ENCODE measurements at places on chromosomes 12 and 14. TPM values are rescaled to one million over a fixed set of nuclear protein-coding genes. Genes with fewer than 3 reads are reported as not detected.

GNB3 gene
- not detected for total RNA-seq

SLC6A15 gene
- 0.97 TPM for total RNA-seq

ETV6 gene
- total RNA-seq, result 45.5 TPM

SAMD15 gene
- under 0.01 TPM for total RNA-seq

LHX5 gene
- total RNA-seq, result not detected

STYK1 gene
- total RNA-seq, result 2.1 TPM

ZDHHC22 gene
- total RNA-seq, result not detected

PRB2 gene
- not detected for total RNA-seq

NOS1 gene
- total RNA-seq, result 1.1 TPM

PLEKHG3 gene
- 178 TPM for total RNA-seq

- DNase-seq, result peak; percentile 12
Measured at GRCh38 chr12:49881415-49882247, 22.1 kb downstream of the FAIM2 start.

DNA sequence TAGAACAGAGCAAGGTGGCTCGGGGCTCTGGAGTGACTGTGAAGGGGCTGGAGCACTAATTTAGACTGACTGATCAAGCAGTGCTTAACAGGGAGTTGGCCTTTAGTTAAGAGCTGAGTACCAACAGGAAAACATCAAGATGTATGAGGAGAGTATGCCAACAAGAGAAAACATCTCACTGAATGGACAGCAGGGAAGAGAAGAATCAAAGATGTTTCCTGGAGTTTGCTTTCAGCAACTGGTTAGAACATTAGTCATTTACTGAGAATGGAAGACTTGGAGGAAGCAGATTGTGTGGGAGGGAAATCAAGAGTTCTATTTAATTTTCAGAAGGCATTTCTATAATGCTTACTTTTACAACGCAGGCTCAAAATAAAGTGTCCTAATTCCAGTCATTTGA is 259.3 kb downstream of the ADAMTS20 start:
- DNase-seq, result no peak

DNA sequence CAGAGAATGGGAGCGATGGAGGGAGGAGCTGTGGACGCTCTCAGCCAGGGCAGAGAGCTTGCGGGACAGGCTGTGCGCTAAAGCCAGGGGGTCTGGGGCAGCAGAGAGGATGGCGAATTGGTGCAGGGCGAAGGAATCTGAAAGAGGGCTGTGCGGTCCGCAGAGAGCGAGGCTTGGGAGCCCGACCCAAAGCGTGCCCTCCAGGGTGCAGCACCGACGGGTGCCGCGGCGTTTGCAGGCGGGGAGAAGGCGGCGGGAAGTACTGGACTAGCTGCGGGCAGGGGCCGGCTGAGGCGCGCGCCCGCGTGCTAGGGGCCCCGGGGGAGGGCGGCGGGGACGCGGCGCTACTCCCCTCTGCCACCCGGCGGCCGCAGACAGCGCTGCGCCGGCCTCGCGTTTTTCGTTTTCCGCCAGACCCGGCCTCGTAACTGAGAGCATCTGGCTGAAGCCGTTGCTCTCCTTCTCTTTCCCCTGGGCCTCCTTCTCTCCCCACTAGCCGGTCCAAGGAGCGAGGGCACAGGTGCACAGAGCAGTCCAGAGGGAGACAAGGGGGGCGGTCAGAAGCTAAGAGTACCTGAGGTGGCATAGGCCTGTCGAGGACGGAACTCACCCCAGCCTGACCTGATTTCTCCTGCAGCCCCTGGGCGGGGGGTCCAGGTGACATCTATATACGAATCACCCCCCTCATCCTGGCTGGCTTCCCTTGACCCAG is 24.9 kb downstream of the SLC6A12 start:
- DNase-seq, result no peak

DNA sequence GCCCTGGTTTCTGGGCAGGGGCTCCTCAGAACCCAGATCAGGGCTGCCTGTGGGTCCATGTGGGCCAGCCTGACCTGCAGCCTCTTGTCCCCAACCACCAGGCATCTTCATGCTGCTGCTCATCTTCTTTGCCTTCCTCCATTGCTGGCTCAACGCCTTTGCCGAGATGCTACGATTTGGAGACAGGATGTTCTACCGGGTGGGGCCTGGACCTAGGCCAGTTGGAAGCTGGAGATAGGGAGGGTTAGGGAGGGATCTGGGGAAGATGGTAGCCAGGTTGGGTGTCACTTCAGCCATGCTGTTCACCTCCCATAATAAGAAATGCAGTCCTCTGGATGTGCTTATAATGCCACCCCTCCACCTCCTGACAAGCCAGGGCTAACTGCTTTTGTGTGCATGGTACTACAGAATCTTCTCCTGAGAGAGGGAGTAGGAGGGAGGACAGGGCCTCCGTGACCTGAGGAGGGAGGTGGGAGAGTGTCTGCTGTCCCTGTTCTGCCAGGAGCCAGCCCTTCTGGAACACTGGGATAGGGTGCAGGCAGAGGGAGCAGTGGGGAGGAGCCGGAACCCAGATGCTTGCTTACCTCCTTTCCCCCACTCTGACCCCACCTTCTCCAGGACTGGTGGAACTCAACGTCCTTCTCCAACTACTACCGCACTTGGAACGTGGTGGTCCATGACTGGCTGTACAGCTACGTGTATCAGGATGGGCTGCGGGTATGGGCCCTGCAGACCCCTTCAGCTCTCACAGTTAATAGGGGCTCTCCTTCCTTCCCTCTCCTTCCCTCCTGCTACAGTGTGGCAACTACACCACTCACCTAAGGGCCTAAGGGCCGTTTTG is 17.6 kb downstream of the SOAT2 start:
- no peak for DNase-seq

DNA sequence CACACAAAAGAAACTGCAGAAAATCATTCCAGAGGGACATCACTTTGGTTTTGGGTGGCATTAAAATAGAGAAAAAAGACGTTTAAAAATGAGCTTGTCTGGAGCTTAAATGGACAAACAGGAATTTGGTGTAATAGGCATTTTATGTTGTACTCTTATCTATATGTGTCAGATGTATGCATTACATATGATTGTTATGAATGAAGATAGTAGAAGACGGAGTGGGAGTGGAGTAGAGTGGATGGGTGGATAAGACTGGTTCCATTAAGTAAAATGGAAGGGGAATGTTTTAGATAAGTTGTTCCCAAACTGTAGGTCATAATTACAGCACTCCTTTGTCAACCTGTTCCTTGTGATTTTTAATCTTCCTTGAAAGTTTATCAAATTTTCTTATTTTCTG is 1.9 kb downstream of the CCDC91 start:
- DNase-seq, result no peak

DNA sequence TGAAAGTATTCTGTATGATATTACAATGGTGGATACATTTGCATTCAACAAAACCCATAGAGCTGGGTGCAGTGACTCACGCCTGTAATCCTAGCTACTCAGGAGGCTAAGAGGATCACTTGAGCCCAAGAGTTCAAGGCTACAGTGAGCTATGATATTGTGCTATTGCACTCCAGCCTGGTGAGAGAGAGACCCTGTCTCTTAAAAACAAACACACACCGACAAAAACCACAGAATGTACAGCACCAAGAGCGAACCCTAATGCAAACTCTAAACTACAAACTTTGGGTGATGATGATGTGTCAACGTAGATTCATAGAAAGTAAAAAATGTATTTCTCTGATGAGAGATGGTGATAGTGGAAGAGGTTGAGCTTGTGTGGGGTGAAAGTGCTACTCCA is 8.6 kb downstream of the CAPRIN2 start:
- no peak for DNase-seq

- no peak for DNase-seq
Measured at GRCh38 chr12:75854681-75855309, 176.8 kb downstream of the PHLDA1 start.

GRCh38 chr12:57772429-57773322 is at the start of gene EEF1AKMT3:
EEF1AKMT3 (plus strand) TSS chr12:57772614; CDS start chr12:57772725, 111 bp downstream.
- DNase-seq, result peak; percentile 63

DNA sequence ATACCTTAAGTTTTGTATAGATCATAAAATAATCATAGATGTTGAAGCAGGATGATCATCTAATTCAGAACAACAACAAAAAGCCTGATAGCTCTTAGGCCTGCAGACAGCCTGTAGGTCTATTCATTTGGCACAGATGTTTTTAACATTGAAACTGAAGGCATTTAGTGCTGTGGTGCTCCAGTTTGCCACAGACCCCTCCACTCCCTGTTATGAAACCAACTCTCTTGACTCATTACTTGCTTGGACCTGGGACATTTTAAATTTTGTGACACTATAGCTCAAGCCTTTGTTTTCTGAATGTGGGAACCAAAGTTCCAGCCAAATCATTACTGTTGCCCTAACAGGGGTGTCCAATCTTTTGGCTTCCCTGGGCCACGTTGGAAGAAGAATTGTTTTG is 9.1 kb downstream of the PRKCH start:
- no peak for DNase-seq

DNA sequence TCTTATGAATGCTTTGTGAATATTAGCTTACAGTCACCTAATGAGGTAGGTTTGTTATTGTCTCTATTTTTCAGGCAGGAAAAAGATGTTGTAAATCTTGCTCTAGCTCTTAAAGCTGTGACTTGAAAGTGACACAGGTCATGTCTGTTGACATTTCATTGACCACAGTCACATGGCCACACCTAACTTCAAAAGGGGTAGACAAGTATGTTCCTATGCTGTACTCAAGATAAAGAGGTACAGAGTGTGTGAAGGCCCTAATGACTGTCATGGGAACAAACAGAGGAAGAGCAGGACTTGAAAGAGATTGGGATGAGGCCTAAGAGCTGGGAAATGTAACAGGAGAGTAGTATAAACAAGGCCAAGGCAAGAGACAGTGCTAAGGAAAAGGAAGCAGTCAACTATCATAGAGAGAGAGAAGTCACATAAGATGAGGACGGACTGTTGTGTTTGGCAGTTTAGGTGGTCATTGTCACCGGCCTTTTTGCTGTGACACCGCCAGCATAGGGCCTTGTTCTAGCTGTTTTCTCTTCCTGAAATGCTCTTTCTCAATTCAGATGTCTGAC is 181.0 kb downstream of the CFAP54 start:
- no peak for DNase-seq

DNA sequence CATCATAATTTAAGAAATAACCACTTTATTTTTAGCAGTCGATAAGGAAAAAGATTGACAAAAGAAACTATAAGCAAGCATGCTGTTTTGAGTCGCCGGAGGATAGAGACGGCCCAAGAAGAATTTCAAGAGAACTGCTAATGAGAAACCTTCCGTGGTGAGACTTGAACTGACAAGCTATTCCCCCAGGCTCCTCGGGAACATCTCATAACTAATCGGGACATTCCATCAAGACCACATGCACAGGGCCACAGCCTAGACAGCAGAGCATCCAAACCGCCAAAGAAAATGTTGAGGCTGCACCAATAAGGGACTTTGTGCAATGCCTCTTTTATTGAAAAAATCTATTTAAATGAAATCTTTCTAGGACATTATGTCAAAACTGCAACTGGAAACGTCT is 51.0 kb downstream of the YEATS4 start:
- DNase-seq, result no peak

DNA sequence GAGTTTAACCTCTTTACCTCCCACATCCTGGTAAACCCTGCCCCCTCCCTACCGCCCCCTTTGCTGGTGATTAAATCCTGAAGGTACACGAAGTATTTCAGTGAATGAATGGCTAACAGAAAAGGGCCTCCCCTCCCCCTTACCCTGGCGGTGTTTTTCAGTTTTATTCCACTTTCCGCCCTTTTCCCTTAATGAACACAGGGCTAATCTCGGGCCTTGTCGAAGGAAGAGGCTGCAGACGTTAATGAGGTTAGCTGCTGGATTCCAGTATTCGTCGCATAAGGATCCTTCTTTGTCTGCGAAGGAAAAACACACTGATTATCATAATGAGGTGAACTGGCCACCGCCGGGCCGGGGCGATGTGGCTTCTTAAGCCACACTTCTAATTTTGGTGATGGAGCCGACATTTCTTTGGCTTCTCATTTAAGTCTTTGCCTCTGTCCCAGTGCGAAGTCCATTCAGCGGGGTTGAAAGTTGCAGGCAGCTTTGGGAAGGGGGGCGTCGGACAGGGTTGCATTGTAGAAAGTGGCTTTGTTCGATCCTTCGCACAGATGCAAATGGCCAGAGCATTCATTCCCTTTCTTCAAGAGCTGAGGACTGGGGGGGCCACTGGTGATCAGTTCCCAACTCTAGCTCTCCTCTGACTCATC is 6.5 kb downstream of the MEG3 start:
- no peak for DNase-seq

- no peak for DNase-seq
Measured at GRCh38 chr12:38954238-38954873, 49.0 kb upstream of the CPNE8 start.

GRCh38 chr12:101823039-101823438 is 7.7 kb downstream of the GNPTAB start:
- no peak for DNase-seq

DNA sequence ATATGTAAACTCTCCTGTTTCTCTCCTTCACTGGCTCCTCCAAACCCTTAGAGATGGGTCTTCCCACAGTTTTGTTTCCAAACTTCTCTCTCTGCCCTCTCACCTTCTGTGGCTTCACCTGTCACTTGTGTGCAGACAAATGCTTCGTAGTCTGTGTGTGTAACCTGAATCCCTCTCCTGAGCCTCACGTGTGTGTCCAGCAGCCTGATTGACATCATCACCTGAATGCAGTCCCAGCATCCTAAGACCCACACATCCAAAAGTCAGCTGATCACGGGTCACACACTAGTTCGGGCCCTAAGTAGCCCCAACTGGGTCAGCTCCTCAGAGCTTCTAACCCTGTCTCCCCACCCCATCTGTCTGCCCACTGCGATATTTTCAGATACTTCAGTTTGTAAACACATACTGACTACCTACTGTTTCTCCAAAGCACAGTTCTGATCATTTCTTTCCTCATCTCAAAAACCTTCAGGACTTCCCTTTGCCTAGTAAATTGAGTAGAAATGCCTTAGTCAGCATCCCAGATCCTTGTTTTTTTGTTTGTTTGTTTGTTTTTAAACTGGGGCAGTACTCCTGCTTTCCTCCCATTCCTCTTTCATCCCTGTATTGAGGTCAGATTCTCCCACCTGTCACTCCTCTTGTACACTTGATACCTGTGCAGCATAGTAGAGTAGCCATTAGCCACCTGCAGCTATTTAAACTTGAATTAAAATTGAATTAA is 23.7 kb downstream of the FNTB start:
- no peak for DNase-seq

DNA sequence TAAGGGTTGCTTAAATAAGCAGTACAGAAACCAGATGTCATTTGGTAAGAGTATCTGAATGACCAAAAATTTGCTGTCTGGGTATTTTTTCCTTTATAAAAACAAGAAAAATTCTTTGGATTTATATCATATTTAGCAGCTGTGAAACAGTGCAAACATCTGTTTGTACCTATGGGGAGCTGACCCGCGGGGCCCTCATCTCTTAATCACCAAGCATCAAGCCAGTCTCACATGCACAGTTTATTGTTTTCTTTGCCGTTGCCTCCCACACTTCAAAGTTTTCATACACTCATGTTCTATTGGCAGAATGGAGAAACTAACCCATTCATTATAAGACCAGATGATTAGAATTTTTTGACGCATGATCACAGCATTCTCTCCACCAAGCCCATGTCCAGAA is 142.2 kb downstream of the BMP4 start:
- no peak for DNase-seq

DNA sequence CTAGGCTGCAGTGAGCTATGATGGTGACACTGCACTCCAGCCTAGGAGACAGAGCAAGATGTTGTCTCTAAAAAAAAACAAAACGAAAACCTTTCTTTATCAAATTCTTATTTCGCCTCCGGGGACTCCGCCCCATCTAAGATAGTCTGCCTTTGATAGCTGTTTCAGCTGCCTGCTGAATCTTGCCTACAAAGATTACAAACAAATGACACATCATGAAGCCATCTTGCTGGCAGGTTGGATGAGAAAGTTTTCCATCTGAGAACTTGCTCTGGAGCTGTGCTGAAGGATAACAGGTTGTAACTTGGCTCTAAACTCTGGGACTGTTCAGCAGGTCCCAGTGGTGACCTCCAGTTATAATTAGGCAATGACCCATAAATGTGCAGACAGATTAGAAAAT is 41.8 kb upstream of the AEBP2 start:
- no peak for DNase-seq
